ENCODE measurements at places on chromosomes 5 and 9.

- no peak for DNase-seq
Measured at GRCh38 chr5:119327018-119327417, 28.8 kb upstream of the TNFAIP8 start.

- DNase-seq: peak; percentile 6
Measured at GRCh38 chr5:43192558-43193180, 644 bp downstream of the NIM1K start.

DNA sequence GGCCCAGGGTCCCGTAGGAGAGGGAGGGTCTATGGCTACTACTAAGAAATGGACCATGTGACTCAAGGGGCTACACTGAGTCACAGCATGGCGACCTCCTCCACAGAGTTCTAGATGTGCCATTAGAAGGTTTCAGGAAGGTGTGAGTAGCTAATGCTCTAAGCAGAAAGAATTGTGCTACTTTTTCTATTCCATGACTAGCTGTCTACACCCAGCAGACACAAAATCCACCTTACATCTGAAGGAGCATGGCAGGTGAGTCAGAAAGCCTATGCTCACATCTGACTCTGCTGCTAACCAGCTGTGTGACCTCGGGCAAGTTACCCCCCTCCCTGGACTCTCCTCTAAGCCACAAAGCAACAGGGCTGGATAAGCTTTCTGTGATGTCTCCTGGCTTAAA is 14.4 kb upstream of the MEIKIN start:
- no peak for DNase-seq

- no peak for DNase-seq
Measured at GRCh38 chr5:92518318-92518904, 1062.6 kb downstream of the NR2F1-AS1 start.

- DNase-seq: no peak
Measured at GRCh38 chr5:168482361-168482760, 3.9 kb upstream of the RARS1 start.

GRCh38 chr5:54415896-54416601 is 39.5 kb upstream of the HSPB3 start:
- no peak for DNase-seq

DNA sequence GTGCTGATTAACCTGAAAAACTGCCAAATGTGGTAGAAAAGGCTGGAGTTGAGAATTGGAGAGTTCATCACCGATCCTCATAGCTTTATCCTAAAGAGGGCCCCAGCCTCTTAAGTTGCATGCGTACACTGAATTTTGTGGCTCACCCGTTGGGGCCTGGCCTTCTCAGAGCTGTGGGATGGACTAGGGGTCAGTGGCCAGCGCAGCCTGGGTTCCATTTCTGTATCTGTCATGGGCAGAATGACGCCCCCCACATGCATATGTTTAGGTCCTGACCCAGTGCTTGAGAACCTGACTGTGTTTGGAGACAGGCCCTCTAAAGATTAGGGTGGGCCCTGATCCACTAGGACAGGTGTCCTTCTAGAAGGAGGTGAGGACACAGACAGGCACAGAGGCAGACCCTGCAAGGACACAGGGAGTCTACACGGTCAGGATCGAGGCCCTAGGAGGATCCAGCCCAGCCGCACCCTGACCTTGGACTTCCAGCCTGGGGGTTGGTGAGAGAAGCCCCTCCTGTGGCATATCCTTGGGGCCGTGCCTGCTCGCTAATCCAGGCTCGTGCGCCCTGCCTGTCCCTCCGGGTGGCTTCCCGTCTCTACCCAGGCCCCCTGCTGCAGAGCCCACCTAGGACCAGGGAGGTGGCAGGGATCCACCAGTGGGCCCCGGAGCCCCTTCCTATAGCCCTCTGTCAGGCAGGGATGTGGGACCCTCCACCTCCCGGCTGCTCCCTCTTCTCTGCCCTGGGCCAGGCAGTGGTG is 32.2 kb downstream of the NDUFS6 start:
- no peak for DNase-seq

GRCh38 chr5:35436400-35437057 is 181.1 kb upstream of the SPEF2 start:
- peak; percentile 12 for DNase-seq

DNA sequence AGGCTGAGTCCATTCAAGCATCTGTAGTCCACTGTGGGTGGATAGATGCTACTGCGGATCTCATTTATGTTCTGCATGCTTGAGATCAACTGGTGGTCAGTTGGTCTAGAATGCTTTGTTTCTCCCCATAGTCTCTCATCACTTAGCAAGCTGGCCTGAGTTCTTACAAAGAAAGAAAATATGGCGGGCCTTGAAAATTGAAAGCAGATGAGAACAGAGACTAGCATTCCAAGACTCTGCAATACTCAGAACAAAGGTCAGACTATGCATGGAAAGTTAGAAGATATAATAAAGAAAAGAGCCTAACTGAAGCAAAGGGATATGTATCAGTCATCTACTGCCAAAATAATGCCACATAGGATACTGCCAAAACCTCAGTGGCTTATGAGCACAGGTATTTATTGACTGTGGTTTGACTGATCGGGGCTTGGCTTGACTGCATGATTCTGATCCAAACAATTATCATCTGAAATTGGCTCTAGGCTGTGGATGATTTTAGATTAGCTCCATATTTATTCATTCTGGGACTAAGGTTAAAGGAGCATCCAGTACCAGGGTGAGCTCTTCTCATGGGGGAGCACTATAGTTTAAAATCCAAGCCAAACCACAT is 258.9 kb downstream of the TAF11L14 start:
- no peak for DNase-seq

GRCh38 chr9:11973011-11973410 is 720.2 kb upstream of the TYRP1 start:
- no peak for DNase-seq

- no peak for DNase-seq
Measured at GRCh38 chr5:81986126-81986525, 14.3 kb downstream of the ATG10 start.

GRCh38 chr5:32845171-32845570 is 134.1 kb downstream of the NPR3 start:
- no peak for DNase-seq

- no peak for DNase-seq
Measured at GRCh38 chr5:14101922-14102321, 41.2 kb upstream of the TRIO start.

DNA sequence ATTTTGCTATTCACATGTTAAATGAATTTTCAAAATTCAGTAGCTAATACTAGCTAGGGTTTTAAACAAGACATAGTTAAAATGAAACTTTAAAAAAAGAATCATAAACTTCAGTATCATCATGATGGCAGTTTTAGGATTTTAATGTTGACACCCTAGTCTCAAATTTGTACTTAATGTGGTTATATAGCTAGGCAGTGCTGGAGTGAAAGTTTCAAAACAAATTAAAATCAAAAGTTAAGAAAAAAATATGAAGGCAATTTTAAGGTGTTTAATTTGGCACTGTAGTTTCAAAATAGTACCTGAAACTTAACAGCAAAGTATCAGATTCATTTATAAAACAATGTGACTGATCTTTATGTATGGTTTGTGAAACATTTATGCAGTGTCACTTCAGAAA is 19.3 kb upstream of the CDKN2B start:
- DNase-seq: no peak

DNA sequence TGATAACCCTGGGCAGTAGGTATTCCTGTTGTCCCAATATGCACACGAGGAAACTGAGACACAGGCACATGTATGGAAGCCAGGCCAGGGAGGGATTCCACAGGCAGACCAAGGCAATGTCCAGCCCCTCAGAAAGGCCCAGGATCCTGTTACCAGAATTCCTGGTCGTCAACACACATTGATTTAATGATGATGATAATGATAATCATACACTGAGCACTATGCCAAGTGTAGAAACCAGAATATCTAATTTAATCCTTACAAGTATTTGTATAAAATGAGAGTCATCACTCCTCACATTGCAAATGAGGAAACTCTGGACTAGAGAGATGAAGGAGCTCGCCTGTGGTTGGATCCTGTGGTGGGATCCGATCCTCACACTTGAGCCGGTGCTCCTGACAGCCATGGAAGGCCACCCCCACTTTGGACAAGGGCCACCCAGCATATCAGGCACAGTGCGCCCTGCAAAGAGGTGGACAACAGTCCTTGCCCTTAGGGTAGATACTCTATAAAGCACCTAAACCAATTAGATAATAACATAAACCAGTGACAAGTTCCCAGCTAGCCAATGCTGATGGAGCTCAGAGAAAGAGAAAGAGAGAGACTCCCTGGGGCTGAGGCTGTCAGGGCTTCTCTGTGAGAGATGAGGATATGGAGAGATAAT is 185.3 kb downstream of the SLIT3 start:
- no peak for DNase-seq

DNA sequence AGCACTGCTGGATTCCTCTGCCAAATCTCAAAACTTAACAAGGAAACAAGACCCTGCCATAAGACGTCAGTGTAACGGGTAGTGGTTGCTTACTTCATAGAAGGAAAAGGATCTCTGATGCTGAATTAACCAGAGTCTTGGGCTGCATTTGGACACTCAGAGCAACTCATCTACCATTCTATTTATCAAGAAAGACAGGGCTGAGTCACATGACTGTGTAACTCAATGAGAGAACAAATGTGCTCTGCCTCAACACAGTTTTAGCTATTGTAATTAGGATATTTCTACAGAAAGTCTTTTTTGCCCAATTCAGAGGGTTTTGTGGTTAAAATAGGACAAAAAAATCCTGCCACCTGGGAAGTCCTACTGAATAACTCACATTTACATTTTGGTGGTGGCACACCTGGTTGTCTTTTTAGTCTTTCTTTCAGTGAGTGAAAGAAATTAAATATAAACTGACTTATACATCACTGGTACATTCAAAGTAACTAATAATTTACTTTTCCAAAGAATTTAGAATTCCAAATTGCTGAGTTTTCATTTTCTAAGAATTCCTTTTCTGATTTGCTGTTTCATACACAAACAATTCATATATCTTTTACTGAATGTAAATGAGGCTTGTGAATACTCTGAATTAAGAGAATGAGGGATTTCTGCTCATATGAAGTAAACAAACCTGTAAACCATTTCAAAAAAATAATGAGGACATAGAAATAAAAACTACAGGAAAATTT is 104.4 kb downstream of the MPDZ start:
- DNase-seq: no peak

GRCh38 chr5:97606531-97606930 is 423.5 kb upstream of the RIOK2 start:
- no peak for DNase-seq

DNA sequence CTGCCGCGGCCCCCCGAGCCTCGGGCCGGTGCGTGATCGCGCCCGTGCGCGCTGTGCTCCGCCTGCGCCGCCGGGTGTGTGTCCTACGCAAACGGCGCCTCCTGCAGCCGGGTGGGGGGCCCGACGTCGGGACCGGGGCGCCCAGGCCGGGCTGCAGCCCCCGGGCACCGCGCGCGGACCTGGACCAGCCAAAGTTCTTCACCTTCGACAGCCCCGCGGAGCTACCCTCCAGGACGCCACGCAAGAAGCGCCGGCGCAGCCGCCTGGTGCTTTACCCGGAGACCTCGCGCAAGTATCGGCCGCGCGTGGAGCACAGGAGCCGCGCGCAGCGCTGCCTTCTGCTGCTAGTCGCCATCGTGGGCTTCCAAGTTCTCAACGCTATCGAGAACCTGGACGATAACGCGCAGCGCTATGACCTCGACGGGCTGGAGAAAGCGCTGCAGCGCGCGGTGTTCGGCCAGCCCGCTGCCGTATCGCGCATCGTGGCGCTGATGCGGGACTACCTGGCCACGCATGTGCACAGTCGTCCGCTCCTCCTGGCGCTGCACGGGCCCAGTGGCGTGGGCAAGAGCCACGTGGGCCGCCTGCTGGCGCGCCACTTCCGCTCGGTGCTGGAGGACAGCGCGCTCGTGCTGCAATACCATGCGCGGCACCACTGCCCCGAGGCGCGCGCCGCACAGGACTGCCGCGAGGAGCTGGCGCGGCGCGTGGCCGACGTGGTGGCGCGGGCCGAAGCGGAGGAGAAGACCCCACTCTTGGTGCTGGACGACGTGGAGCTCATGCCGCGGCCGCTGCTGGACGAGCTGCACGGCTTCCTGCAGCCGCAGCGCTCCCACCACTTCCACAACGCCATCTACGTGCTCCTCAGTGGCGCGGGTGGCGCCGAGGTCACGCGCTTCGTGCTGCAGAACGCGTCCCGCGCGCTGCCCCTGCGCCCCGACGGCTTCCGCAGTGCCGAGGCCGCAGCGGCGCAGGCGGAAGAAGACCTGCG is 1.5 kb downstream of the TOR4A start:
- DNase-seq: no peak

DNA sequence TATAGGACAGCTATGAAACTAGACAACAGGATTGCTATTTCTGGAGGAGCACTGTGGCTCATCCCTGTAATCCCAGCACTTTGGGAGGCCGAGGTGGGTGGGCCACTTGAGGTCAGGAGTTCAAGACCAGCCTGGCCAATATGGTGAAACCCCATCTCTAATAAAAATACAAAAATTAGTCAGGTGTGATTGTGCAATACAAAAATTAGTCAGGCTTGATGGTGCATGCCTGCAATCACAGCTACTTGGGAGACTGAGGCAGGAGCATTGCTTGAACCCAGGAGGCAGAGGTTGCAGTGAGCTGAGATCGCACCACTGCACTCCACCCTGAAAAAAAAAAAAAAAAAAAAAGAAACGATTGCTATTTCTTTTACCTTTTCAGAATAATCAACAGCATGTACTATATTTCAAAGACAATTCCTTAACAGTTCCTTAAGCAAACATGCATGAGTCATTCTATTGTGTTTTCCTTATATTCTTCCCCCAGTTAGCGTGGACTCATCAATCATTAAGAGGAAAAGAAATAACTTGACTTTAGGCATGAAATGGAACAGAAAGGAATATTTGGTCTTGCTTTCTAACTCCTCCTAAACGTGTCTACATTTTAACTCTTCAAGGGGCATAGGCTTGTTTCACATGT is 162.6 kb downstream of the TAF11L14 start:
- DNase-seq: no peak

DNA sequence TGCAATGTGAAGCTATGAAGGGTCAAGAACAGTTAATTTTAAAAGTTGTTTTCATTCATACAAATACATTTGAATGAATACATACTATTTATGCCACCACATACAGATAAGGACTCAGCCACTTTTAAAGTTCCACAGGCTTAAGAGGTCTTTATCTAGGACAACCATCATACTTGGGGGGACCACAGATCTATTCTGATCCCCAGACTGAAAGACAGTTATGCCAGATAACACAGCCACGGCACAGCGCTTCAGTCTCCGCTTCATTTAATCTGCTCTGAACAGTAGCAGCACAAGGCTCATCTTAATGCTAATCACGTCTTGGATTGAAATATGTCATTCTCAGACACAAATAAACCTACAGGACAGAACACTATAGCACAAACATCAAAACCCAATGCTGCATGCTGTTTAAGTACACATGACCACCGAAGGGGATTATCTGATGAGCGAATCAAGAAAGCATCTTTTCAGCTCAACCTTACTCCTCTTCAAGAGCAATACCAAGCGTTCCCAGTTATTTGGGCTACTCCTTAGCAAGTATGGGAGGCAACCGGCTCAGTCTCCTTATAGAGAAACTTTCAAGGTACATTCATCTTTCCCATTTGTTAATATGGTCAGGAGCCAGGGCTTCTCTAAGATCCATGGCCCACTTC is 33.3 kb downstream of the PUM3 start:
- DNase-seq: no peak

- DNase-seq: no peak
Measured at GRCh38 chr5:57316798-57317327, 143.0 kb downstream of the GPBP1 start.

Measured in neural crest cell (in vitro differentiated cells).